ENCODE measurements at places on chromosomes 7 and 10.

DNA sequence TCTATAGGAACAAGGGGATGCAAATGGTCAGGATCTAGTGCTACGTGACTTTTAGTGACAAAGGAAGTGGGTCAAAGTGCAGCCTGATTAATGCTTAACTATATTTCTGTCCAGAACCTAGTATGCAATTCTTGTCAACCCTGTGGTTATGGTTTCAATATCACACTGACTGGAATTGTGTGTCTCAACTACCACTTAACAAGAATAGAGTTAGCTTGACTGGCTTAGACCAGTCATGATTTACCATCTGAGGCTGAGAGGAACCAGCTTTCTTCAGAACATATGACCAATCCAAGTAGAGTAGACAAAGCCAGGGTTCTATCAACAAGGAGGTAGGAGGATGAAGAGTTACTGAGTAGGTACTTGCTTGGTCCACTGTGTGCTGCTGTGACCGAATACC lies 54.4 kb downstream of the MYPN start:
- no peak for DNase-seq

GRCh38 chr10:90398566-90398965 lies 459.3 kb downstream of the HTR7 start:
- no peak for DNase-seq

DNA sequence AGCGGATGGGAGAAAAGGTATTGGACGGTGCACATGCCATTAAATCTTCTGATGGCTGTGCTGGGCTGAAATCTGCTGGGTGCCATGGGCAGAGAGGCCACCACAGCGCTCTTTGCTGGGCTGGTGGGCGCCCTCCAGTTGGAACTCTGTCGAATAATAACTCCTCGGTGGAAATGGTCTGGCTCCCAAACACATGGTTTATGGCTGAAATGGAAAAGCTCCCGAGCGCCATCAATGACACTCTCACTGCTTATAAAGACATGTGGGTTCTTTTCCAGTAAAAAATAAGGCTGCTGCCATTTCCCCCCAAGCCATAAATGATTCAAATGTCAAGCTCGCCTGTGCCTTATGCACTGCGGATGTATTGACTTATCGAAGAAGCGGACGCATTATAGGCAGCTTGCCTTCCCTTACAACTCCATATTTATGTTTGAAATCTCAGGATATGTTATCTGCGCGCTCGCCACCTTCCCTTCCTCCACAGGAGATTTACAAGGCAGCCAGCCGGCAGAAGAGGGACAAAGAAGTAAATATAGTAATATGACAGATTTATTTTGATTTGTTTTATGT lies 239.0 kb upstream of the MKI67 start:
- no peak for DNase-seq

- DNase-seq = no peak
Observed at GRCh38 chr10:9024210-9024609, 969.7 kb downstream of the GATA3 start.

GRCh38 chr10:57992321-57993077 lies 275.2 kb downstream of the IPMK start:
- no peak for DNase-seq

DNA sequence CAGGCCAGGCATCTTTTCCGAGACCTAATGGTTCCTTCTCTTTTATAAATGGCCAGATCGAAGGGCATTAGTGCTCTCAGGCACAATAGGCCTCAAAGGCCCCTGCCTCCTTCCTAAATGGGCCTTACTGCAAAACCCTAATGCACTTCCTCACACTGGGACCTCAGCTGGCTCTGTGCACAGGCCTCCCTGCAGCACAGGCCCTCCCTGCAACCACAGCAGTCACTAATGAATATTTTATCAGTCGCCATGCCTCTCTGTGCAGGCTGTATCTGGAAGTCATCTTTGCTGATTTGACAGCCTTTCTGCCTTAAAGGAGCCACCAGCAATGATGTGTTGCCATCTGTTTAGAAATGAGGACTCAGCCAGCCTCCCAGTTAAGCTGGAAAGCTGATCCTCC lies 54.9 kb upstream of the SDK1 start:
- DNase-seq = no peak

DNA sequence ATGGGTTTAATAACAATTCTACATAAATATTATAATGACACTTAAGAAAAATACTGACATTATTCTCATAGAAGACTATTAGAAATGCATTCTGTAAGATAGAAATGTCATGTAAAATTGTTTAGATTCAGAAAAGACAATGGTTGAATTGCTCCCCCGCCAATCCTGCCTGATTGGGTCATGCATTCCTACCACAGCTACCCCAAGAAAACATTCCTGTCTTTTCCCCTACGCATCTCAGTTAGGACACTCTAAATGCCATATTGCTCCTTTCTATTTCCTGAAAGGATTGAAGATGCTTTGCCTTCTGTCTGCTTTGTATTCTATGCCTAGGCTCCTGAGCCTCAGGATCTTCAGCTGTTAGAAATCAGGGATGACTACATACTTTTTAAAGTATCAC lies 109.4 kb downstream of the DGKB start:
- DNase-seq = no peak

DNA sequence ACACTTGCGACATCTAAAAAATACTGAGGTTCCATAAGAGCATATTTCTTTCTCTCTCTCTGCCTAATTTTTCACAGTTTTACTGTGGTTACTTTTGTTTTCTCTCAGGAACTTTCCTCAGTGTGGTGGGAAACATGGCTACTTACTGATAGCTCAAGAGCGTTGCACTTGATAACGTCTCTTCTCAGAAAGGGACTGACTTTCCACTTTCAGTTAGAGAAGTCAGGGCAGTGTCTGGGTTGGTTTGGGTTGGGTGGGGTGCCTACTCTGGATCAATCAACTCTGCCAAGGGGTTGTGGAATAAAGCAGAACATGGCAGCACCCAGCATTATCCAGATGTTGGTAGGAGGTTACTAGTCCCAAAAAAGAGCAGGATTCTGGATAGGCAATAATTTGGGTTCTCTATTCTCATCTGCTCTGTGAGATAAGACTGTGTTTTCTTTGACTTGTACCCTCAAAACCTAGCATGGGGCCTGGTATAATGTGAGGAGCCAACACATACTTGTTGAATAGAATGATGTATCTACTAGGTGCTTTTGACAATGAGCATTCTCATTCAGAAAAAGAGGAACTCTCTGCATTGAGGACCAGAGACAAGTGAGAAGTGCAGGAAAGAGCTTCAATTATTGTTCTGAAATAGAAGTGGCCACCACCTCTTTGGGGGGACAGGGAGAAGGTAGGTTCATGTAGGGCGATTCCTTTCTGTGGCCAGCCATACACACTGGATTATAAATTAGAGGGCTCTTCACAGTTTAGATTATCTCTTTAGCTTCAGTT lies 315.7 kb downstream of the REEP3 start:
- DNase-seq = no peak

DNA sequence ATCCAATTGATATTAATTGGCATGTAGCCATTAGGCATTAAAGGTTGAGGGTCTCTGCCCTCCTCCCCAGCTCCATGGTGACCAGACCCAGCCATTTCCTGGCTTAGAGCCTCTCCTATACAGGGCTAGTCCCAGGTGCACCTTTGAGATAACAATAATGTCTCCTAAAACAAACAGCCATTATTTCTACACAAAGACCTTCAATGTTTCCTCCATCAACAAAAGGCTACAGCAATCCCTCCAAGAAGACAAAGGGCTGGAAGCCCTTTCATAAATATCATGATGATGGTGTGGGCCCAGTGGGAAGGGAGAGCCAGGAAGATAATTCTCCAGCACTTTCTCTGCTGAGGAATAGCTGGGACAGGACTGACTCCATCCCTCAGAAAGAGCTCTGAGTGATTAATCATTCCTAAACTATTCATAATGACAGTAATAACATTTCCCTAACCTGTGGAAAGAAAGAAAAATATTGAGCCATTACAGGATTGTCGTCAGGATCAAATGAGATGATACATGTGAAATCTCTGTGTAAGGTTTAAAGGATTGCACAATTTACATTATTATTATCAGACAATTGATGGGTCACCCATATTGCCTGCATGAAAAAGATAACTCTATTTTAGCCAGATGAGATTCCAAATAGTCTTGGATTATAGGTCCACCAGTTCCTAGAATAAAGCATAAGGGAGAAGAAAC lies 10.2 kb downstream of the PKD2L1 start:
- no peak for DNase-seq

DNA sequence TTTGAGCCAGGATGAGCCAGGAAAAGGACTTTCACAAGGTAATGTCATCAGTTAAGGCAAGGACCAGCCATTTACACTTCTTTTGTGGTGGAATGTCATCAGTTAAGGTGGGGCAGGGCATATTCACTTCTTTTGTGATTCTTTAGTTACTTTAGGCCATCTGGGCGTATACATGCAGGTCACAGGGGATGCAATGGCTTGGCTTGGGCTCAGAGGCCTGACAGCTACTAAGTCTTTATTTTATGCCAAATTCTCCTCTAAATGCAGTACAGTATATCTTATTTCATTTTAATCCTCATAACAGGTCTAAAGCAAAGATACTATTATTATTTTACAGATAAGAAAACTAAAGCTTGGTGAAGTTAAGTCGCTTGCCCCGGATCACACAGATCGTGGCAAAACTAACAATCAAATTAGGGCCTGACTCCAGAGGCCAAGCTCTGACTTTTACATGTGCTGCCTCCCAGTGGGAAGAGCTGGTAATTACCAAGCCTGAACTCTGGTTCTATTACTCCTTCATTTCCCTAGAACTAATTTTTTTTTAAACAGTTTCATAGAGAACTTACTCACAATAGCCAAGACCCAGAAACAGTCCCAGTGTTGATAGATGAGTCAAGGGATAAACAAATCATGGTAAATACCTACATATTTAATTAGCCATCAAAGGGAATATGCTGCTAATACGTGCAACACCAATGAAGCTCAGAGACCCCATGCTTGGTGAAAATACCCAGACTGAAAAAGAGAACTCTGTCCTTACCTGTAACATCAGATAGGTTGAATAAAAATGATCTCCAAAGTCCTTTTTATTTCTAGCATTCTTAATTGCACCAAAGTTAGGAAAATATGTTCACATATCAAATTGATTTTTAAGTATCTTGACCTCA lies 35.4 kb downstream of the C7orf25 start:
- DNase-seq = no peak

DNA sequence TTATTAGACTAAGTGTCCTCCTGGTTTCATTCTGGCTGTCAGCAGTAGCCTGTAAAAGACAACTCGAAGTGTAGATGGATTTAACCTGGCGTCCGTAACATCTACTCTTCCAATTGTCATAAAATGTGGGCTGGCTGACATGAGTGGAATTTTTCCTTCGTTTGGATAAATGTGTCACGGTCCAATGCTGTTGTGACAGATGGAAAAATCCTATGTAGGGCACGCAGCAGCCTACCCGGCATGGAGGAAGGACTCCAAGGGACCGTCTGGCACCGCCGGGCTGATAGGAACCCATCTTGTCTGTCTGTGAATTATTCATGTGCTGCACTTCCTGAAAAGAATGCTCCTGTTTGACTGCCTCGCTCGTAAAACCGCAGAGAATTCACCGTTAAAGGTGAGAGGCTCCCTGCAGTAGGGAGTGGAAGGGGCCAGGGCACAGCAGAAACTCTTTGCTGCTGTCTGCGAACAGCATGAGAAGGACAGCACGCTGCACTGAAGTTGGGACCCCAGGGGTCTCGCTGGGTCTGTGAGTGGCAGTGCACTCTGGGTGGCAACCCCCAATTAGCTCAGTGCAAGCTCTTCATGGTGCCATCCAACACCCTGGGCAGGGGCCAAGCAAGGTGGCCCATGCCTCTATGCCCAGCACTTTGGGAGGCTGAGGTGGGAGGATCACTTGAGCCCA lies 1.6 kb upstream of the ORAI2 start:
- DNase-seq = no peak

GRCh38 chr7:129525225-129525862 lies 23.0 kb downstream of the SMKR1 start:
- DNase-seq = no peak
